Activated naive CD8-positive, alpha-beta T cell treated with anti-CD3 and anti-CD28 coated beads, Interleukin-2, amount 50 U/mL, for 16 hours (primary cell): ENCODE measurements at places on chromosomes 7 and 10.

DNA sequence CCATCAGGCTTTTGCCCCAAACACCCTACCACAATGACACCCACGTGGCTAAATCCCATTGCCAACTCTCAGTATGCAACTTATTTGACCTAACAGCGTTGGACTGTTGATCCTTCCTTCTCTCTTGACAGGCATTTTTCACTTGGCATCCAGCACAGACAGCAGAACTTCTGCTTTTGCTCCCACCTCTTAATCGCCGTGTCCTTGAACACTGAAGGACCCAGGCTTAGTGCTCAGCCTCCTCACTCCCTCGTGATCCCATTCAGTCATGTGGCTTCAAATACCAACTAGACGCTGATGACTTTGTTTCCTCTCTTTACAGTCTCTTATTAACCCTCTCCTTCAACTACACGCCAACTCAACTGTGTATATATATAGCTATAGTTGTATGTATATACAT lies 25.0 kb downstream of the ZFAND2A start:
- no peak for DNase-seq

GRCh38 chr7:113799896-113800295 lies 118.9 kb downstream of the PPP1R3A start:
- no peak for DNase-seq

DNA sequence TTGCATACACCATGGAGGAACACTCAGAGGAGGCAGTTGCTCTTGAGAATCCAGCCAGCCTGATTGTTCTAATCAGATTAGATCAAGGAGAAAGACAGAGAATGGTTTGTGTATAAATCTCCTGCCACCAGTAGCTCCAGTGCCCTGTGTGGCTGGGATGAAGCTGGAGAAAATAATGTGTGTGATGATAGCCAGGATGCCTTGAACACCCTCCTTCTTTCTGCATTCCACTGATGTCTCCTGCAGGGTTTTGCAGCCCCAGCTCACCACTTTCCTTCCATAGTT lies 614.7 kb upstream of the FOXK1 start:
- no peak for DNase-seq

DNA sequence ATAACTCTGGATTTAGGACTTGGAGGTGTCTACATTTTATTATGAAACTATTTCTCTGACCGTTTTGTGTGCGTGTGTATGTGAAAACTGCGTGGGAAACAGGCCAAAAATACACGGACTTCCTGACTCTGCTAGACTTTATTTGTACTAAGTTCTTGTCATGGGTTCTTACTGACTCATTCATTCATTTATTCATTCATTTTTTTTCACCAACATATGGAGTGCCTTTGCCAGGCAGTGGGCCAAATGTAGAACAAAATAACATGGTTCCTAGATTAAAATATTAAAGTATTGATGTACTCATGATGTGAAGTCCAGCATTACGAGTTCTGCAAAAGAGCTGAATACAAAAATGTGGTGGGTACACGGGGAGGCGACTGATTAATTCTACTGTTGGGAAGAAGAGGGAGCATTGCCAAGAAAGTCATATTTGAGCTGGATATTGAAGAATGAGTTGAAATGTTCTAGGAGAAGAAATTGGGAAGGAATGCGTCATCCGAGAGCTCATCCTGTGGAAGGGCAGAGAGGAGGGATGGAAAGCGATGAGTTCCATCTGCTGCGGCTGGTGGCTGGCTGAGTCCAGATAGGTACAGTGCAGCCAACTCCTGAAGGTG lies 24.6 kb downstream of the CACNB2 start:
- no peak for DNase-seq

DNA sequence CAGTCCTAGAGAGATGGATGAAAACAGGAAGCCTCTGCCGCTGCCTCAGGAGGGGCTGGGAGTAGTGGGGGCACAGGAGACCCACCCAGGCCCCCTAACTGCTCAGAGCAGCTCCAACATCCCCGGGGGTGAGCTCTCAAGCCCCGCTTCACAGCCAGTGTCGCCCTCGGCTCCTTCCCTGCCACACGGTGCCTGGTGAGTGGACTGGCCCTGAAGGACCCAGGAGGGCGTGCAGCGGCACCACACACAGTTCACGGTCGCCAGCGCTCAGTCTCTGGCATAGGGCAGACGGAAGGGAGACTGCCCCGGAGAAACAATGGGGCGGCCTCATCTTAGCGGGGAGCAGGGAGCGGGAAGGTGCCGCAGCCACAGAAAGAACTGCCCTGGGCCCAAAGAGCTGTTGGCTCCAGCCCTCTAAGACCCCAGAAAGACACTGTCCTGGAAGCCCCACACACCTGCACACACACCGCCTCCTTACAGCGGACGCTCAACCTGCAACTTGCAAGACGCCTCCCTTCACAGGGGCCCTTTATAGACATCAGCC lies 1.2 kb downstream of the CLDN15 start:
- no peak for DNase-seq
